ENCODE measurements at places on chromosomes 12 and 14.

DNA sequence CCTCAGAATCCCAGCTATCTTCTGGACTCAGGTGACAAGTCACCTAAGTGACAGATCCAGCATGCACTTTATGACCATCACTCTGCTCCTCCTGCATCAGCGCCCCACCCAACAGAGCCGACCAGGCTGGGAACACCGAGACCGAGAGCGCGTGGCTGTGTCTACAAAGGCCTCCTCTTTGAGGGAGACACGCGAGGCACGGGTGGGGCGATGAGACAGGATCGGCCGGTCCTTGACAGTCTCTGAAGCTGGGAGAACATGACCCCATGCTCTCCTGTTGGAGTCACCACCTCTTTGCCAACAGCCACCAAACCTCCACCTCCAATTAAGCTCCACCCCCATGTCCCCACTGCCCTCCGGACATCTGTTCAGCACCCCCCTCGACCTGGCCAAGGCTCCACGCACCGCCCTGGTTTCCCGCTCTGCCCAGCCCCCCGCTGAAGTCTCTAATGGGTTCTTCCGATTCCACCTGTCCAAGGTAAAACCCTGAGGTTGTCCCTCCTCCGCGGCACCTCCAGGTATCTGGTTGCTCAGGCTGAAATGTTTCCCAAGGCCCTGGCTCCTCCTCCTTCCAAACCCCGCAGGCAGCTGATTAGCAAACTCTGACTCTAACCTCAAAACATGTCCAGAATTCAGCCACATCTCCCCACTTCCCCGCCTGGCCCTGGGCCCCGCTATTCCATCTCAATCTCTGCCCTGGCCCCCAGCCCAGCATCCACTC, 31.5 kb downstream of the HSP90AA1 start:
- DNase-seq, result no peak

- DNase-seq, result peak; percentile 49
Measured at GRCh38 chr12:47307680-47308399, 228.1 kb upstream of the AMIGO2 start.

- no peak for DNase-seq
Measured at GRCh38 chr14:22282949-22283348, 306.1 kb downstream of the DAD1 start.

GRCh38 chr14:74571441-74571841, 40.6 kb downstream of the LTBP2 start:
- DNase-seq, result no peak

DNA sequence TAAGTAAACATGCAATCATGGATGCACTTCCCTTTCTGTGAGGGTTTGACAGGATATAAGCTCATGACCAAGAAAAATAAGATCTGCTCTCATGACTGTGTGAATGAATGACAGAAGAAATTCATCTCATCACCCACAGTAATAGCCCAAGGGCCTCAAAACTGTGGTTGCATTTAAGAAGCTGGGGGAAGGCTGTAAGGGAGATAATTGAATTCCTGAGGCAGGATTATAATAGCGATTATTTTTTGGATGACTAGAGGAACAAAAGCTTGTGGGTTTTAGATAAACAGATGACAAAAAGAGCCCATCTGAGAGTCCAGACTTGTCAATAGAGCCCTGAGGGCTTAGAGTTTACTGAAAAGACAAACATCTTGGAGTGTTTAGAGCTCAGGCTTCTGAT, 161.2 kb downstream of the NTF3 start:
- DNase-seq, result no peak
